ENCODE measurements at places on chromosomes 2 and 18.
A peak's percentile ranks its signal among the peaks of the same experiment; 100 is the strongest.

GRCh38 chr2:70647873-70648481, 94.4 kb upstream of the TGFA start:
- peak; percentile 60 for DNase-seq

- DNase-seq = no peak
Measured at GRCh38 chr2:236503583-236503982, 66.0 kb upstream of the ACKR3 start.

DNA sequence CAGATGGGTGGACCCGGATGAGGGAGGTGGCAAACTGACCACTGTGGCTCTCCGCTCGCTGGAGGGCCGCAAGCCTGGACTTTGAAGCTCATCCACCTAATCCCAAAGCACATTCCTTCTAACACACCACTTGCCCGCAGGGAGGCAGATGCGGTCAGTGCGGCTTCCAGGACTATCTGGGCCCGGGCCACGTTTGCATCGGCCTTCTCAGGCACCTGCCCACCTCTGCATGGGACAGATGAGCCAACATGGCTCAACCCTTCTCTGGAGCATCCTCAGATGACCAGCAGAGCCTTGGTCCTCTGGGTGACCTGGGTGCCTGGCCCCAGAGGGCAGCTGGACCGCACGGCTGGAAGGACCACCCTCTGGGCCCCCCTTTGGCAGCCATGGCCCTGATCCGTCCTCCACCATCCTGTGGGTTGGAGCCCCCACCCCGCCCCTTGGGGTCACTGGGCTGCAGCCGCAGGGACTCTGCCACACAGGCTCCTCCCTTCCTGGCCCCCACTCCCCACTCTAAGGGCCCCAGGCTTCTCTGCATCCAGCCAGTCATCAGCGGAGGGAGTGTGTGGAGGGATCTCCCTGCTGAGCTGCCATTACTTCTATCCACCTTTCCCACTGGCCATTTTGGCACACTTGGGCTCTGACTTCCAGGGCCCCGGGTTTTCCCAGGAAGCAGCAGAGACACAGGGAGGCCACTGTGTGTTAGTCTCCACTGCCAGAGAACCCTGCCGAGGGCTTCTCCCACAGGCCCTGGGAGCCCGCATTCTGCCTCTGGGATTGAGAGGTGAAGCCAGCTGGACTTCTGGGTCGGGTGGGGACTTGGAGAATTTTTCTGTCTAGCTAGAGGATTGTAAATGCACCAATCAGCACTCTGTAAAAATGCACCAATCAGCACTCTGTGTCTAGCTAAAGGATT, 12.3 kb downstream of the HDAC4 start:
- DNase-seq = no peak

- DNase-seq = no peak
Measured at GRCh38 chr2:75224636-75225094, 25.3 kb upstream of the TACR1 start.

GRCh38 chr2:152600697-152601096, 116.6 kb downstream of the PRPF40A start:
- DNase-seq = no peak

GRCh38 chr2:184031402-184032147, 566.8 kb upstream of the ZNF804A start:
- no peak for DNase-seq

GRCh38 chr18:76842837-76843530, 20.6 kb downstream of the ZNF236 start:
- no peak for DNase-seq

GRCh38 chr18:26493021-26493420, 55.3 kb downstream of the KCTD1 start:
- no peak for DNase-seq

DNA sequence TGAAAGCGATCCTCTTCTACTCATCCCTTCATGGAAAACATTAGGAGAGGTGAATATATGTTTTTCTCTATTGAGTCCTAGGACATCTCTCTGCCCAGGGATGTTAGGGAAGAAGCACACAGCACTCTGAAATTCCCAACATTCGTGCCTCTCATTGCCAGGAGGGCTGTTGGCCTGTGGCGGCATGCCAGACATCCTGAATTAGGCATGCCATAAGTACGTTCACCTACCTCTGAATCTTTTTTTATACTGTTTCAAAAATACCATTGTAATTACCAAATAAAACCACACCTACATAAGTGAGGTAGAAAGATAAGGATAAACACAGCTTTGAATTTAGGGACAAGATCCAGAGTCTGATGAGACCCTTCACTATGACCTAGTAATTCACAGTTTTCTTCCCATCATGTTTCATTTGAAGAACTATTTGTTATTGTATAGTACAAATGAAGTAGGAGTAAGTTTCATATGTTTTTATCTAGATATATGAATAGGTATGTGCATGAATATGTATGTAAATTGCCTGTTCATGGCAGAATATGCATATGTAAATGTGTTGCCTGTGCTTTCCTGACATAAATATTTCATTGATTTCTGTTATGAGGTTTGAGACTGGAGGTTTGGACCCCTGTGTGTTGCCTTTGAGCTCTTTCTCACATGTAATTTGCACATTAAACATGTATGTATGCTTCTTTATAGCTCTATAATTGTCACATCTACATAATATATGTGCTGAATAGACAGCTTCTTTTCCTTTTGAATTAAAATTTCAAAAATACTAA, 66.6 kb upstream of the STAM2 start:
- no peak for DNase-seq

- no peak for DNase-seq
Measured at GRCh38 chr18:38619129-38619528, 1053.5 kb upstream of the CELF4 start.

DNA sequence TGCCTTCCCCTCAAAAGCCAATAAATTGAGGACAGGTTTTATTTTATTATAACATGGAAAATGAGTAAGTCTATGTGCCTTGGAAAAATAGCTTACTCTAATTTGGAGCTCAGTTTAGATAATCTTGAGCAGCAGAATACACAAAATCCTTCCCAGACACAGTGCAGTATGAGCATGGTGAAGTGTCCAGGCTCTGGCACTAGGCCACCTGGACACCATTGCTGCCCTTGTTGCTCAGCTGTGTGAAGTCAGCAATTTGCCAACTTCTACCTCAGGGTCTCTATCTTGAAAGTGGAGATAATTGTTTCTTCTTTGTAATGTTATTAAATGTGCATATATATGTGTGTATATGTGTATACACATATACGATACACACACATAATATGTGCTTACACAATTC, 104.9 kb upstream of the CAVIN2 start:
- DNase-seq = no peak

DNA sequence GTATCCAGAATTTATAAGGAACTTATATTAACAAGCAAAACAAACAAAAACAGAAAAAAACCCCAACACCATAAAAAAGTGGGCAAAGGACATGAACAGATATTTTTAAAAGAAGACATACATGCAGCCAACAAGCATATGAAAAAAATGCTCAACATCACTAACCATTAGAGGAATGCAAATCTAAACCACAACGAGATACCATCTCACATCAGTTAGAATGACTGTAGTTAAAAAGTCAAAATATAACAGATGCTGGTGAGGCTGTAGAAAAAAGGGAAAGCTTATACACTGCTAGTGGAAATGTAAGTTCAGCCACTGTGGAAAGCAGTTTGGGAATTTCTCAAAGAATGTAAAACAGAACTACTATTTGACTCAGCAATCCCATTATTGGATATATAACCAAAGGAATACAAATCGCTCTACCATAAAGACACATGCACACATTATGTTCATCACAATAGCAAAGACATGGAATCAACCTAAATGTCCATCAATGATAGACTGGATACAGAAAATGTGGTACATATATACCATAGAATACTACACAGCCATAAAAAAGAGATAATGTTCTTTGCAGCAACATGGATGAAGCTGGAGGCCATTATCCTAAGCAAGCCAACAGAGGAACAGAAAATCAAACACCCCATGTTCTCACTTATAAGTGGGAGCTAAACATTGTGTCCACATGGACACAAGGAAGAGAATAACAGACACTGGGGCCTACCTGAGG, 25.3 kb downstream of the PREPL start:
- DNase-seq = no peak

DNA sequence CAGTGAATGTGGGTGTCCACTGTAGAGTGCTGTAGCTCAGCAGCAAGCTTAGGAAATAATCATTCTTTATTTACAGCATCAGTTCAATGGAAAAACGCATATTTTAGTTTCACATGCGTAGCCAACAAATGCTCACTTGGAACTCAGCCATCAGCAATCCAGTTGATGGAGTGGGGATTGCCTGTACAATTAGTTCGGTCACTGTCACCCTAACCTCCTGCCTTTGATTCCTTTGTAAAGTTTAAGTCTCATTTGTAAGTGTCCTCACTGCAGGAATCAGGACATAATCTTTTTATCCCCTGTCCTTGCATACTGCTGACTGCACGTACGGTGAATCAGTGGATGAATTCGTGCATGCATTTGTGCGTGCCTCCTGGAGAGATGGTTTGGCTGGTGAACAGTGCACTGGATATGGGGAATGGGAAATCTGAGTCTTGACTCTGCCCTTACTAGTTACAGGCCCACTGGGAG, 55.9 kb downstream of the RAB31 start:
- DNase-seq = no peak

- no peak for DNase-seq
Measured at GRCh38 chr2:134522496-134523455, 196.0 kb downstream of the TMEM163 start.

GRCh38 chr2:157257312-157258252, at the start of gene GALNT5:
GALNT5 (plus strand) TSS chr2:157257705; CDS start chr2:157258083, 378 bp downstream.
- DNase-seq = no peak

DNA sequence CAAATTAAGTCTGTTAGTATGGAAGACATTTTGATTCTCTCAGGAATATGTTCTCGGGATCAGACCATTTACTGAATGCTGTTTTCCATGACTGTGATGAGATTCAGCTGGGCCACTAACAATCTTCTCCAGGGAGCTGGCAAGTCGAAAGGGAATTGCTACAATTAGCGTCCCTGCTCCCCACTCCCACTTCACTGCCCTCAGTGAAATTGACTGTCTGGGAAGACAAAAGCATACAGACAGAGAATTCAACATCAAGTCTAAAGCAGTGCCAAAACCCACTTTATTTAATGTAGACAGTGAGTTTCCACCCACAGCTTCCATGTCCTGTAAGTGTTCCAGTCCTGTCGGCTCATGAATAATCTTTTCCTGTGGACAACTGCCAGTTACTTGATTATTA, 34.0 kb upstream of the COL3A1 start:
- DNase-seq = no peak

GRCh38 chr2:220745682-220746081, 826.4 kb downstream of the EPHA4 start:
- no peak for DNase-seq

- no peak for DNase-seq
Measured at GRCh38 chr2:197235711-197236110, 74.9 kb downstream of the ANKRD44 start.

DNA sequence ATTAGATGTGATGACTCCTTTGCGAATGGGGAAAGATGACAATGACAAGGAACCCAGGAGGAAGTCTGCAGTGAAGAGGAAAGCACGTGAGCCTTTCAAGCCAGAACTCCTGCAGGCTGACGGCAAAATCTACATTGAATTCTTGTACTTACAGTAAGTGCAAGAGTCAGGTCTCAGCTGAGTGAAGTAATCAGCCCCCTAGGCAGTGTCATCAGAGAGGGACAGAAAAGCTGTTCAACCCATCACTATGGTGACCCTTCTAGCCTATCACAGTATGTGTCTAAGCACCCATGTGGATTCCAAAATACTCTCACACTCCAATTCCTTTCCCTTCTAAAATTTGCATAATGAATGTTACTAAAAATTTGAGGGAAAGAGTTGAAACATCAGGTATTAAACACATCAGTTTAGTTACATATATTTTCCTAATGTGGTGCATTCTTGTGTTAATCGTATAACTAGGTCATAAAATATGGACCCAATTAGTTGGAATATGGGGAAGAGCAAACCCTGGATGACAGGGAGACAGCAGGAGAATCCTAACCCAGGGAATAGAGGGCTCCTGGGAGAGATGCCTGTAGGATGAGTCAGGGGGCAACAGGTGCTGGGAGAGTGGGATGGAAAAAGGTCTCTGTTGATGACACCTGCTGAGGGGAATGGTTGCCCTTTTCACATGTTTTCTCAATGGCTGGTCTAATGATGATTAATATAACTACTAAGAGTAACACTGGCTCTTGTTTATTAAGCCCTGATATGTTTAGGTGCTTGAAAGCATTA, 39.5 kb downstream of the VWC2L start:
- DNase-seq = no peak

- no peak for DNase-seq
Measured at GRCh38 chr2:227347117-227347516, 22.1 kb downstream of the MFF start.

DNA sequence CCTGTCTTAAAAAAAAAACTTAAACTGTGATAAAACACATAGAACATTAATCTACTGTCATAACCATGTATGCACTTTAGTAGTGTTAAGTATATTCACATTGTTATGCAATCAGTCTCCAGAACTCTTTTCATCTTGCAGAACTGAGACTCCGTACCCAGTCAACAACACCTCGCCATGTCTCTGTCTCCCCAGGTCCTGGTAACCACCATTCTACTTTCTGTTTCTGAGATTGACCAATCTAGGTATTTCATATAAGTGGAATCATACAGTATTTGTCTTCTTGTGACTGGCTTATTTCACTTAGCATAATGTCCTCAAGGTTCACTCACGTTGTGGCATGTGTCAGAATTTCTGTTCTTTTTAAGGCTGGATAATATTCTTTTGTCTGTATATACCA, 290.8 kb upstream of the CXCR4 start:
- DNase-seq = no peak

DNA sequence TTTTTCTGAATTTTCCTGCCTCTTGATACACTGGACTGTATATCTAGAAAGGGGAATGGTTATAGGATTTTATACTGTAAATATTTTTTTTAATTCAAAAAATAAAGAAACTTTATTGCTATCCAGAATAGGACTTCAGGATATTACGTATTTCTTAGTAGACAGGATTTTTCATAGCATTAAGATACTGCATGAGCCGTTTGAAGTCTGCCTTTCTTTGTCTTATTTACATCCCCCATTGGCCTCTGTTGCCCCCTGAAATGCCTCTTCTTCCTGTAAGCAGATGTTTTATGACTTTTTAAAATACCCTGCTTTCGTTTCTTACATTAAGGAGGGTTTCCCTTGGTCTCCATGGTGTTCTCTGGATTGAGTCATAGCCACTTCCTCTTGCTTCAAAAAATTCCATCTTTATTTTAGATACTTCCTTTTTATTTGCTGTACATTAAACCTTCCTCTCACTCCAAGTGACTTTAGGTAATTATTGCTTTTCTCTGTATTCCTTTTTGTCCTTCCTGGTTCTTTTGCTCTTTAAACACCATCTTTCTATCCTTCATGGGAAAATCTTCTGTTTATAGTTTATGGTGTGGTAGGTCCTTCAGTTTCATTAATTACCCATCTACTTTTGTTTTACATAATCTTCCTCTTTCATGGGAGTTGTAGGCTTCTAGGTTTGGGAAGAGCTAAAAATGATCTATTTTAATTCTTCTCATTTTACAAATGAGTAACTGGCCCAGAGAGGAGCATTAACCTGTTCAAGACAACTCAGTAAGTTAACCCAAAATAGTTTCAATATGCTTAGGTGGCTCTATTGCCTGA, 72.6 kb downstream of the ZNF532 start:
- no peak for DNase-seq

GRCh38 chr2:221372159-221372884, 199.8 kb downstream of the EPHA4 start:
- DNase-seq = no peak

Data from T follicular helper cell (primary cell).